HS-27A (cell line): ENCODE measurements at places on chromosomes 7 and 10.

DNA sequence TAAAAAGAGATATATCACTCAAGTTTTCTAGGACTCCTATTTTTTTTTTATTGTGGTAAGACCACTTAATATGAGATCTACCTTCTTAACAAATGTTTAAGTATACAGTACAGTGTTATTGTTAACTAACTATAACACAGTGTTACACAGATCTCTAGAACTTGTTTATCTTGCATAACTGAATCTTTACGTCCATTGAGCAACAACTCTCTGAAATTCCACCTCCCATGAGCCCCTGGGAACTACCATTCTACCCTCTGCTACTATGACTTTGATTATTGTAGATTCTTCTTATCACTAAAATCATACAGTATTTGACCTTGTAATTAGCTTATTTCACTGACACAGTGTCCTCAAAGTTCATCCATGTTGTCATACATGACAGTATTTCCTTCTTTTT is 22.5 kb upstream of the REEP3 start:
- no peak for DNase-seq

GRCh38 chr10:73965890-73966768 is 31.8 kb upstream of the VCL start:
- peak; percentile 84 for DNase-seq

GRCh38 chr7:156651474-156651873 is 10.9 kb downstream of the RNF32 start:
- no peak for DNase-seq

GRCh38 chr10:91683975-91684374 is 51.1 kb upstream of the PPP1R3C start:
- DNase-seq = peak; percentile 39

DNA sequence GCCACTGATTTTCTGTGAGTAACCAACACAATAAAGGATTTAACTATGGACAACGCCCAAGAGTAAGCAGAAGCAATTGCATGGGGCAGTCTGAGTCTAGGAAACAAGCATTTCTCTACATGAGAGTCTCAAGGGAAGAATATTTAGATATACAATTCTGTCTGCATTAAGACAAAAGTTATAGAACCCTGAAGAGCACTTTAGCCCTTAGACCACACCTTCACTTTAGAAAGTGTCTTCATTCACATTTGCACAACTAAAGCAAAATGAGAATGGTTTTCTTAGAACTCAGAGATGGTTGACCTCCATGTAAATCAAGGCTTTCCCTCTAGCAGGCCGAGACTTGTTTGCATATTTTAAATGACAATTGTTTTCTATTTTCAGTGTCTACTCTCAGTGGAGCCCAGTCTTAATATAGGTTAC is 25.5 kb upstream of the TRIM24 start:
- DNase-seq = no peak

DNA sequence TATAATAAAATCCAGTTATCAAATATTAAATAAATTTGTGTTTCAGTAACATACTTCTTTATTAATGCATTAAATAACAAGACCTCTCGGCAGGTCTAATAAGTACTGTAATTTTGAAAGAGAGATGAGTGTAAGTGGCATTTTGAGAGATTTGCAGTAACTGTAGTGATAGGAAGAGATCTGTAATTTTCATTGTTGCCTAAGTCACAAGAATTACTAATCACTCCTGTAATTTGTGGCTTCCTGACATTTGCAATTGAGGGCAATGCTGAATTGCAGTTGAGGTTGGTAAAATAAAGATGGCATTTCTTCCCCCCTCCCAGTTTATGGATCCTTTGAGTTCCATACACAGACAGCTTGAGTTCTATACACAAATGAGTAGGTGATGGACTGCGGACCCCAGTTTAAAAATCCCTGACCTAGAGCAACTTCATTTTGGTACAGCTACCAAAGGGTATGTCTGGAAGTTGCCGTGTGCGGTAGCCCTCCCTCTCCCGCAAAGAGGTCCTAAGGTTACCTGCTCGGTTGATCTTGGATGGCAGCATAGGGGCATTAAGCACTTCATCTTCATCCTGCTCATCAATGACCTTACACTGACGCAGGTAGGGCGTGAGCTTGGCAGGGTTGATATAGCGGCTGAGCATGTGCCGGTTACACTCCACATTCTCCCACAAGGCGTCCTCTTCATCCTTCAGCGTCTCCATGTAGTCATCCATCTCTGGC is 96.4 kb downstream of the CARD11 start:
- DNase-seq = no peak

DNA sequence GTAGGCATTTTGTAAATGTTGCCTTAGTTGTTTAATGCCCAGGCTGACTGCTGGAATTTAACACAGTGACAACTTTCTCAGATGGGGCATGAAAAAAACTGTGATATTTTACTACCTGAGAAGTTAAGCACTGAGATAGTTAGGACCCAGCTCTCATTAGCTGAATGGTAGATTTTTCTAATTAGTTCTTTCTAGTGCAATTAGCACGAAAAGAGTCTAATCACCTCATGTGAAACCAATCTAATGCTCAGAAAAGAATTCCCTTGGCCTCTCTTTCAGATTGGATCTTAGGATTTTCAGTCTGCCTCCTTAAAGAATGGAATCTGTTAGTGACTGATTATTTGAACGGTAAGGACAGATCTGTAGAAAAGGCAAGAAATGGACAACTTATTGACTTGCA is 743.2 kb downstream of the AUTS2 start:
- no peak for DNase-seq

DNA sequence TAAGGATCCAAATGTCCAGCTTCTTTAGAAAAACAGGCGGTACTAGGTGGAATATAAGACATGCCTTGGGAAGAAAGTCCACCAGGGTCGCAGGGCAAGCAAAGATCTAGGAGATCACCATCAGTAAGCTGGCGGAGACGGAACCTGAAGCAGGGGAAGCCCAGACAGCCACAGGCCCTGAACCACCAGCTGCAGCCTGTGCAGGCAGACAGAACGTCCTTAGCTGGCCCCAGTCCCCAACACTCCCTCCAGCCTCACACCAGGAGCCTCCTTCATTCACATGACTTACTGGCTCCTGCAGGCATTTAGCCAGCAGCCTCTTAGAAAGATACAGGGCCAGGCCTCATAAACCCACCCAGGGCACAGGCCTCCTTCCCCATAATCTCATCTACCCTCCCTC is 17.4 kb downstream of the RGS10 start:
- no peak for DNase-seq

GRCh38 chr7:36906448-36906847 is 182.2 kb upstream of the AOAH start:
- no peak for DNase-seq

GRCh38 chr10:78900715-78901430 is 167.9 kb upstream of the ZMIZ1 start:
- no peak for DNase-seq

DNA sequence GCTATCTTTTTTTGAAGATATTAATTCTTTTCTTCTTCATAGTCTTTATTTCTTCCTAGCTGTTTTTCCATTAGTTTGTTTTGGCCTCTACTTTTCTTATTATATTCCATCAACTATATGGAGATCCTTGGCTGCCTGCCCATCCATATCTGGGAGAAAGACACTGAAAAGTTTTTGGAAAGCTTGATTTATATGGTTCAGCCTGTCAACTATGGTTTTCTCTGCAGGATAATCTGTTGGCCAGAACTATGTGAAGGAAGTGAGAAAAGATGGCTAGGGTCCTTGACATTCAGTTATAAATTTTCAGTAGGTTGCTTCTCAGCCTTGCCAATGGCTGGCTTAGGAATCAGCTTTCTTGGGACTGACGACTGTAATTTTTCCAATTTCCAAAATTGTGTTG is 10.0 kb upstream of the CDK14 start:
- DNase-seq = no peak

DNA sequence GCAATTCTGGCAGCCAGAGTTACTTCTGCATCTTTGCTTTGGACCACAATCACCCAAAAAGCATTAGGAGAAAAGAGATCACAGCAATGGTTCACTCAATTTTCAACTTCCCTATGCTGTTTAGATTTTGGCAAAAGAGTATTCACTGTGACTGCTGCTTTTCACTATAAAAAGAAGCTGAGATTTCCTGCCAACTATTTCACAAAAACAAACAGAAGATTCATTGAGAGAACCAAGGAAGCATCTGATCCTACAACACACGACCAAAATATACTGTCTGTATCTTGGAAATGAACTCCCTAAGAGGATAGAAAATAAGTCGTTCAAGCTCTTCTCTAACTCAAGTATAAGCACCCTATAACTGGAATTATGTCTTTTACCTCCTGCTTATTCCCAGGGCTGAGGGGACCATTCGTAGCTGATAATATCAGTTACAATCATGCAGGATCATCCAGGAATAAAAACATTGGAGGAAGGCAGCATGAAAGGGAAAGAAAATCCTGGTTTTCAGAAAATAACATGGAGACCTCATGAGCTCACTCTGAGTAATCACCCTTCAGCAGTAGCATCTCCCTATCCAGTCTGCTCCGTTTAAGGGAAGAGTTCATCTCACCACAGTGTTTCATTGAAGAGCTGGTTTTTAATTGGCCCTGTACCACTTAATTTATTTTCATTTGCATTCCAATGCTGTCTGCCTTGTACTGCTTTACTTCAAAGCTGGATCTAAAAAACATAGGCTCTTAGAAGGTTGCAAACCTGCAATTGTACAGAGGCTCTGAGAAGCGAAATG is 256.2 kb downstream of the PAXIP1 start:
- no peak for DNase-seq

GRCh38 chr7:150417863-150418262 is 32.6 kb upstream of the GIMAP8 start:
- DNase-seq = no peak

DNA sequence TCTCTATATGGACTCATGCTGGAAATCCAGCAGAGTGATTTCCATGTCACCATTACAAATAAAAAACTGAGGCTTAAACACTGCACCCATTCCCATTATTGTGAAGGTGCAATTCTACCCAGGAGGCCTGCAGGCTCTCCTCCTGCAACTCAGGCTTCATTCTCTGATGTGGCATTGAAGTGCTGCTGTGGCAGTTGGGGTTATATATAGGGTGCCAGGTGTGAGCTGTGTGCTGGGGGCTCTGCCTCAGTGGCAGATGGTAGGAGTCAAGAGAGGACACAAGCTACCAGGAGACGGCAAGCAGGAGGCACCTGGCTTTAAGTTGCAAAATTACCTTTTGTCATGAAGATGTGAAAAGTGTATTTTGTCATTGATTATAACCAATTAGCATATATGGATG is 21.3 kb downstream of the ZNF107 start:
- no peak for DNase-seq

DNA sequence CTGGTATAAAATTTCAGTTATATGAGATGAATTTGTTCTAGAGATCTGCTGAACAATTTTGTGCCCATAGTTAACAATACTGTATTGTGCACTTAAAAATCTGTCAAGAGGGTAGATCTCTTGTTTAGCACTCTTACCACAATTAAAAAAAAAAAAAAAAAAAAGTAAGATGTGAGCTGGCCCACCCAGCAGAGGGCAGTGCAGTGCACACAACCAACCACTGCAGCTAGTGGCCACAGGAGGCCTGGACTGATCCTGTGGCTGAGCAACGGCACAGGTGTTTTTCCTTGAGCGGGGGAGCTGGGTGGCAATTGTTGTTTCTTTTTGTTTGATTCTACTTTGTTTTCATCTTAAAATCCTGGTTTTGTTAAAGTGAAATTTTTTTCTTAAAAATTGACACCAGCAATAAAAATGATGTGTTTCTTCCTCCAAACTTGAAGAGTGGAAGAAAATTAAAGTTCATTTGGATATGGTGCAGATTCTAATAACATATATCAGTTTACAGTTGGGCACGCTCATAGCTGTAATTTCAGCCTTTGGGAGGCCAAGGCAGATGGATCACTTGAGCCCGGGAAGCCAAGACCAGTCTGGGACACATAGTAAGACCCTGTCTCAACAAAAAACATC is 171.1 kb upstream of the TBX20 start:
- DNase-seq = peak; percentile 5

- no peak for DNase-seq
Measured at GRCh38 chr7:129989466-129989865, 36.7 kb upstream of the UBE2H start.

DNA sequence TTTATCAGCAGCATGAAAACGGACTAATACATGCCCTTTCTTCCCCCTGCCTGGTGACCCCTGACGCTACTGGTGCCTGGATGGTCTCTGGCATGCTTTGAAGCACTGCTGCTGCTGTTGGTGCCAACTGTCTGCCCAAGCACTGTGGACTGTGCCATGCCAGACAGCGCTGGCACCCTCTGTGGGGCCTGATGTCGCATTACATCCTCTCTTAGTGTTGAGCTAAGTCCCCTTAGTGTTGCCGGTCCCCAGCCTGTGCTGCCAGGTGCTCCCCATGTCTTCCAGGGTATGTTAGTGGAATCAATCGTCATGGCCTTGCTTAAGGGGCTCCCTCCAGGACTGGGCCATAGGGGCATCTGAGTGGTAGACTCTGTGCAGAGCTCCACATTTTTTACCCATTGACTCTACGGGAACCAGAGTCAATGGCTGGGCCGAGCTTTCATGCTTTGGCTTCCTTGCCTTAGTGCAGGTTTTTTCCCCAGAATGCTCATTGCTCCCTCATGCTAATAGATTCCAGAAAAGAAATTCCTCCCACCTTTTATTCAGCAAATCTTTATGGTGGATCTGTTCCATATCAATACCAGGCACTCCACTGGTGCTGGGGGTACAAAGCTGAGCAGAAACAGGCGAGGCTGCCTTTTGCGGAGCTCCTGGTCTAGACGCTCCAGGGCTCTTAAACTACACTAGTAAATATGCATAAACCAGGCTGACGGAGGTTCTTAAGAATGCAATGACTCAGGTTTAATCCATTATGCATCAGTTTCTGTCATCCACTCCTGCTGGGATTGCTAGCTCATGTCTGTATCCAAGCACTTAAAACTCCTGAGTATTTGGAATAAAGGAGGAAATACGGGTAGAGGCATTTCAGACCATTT is 21.8 kb upstream of the MRC1 start:
- DNase-seq = peak; percentile 59

DNA sequence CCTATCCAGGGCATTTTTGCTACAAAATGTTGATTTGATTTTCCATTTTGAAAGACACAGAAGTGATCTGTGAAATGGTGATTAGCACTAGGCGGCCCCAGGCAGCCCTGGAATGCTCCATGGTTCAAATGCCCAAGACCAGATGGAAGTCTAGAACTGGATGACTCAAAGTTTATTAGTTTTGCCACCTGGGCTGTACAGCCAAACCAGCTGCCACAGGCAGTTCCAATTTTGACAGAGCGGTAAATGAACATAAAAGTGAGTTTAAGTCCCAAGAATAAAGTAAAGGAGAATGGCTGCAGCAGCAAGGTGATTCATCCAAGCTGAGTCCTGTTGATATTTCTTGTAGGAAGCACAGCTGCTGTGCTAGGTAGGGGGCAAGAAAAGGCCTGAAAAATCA is 180.5 kb downstream of the SUGCT start:
- DNase-seq = no peak

DNA sequence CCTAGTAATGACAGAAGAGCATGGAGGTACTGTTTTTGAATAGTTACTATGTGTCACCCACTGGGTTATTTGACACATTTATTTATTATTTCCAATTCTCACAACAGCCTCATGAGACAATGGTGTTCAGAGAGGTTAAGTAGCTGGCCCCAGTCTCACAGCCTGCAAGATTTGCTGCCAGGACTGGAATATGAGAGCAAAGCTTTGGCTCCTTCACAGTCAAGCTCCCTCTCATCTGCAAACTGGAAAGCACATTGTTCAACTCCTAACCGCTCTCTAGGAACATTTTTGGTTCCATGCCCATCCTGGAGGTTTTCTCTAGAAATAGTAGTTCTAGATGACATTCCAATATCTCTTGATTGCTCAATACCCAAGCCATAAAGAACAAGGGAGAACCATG is 75.5 kb upstream of the CXCL12 start:
- DNase-seq = no peak
